ENCODE measurements at places on chromosomes 12 and 14. TPM values are rescaled to one million over a fixed set of nuclear protein-coding genes. Genes with fewer than 3 reads are reported as not detected.

DNA sequence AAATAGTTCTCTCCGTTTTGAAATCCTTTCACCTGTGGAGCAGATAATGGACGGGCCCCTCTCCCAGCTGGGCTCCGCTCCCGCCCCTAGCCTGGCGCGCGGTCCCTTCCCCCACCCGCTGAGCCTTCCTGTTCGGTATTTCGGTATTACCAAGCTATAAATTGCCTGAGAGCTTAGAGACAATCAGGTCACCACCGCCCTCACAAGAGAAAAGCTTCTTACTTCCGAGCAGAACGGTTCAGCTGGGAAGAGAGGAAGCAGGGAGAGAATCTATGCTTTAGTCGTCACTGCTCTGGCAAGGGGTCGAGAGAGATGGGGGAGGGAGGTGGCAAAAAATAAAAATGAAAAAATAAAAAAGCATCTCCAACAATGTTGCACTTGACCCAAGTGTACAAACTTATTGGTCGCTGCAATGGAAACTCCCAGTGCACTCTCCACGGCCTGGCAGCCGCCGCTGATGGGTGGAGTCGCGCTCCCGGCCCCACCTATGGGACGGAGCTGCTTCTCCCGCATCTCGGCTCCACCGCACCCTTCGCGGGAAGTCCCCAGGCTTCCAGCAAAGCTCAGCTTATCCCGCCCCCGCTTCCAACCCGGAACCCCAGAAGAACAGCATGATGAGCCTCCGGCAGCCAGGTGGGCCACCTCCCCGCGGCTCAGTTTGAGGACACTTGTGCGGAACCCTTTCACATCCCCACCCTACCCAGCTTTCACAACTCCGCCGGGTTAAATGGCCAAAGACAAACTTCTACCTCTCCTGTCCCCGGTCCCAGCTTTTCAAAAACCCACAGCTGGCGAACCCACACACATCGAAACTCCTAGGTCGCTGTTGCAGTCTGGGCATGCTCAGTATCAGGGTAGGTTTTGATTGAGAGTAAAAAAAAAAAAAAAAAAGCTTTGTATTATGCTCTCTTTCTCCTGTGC is 832 bp upstream of the SYT1 start:
- peak; percentile 77 for ATAC-seq

DNA sequence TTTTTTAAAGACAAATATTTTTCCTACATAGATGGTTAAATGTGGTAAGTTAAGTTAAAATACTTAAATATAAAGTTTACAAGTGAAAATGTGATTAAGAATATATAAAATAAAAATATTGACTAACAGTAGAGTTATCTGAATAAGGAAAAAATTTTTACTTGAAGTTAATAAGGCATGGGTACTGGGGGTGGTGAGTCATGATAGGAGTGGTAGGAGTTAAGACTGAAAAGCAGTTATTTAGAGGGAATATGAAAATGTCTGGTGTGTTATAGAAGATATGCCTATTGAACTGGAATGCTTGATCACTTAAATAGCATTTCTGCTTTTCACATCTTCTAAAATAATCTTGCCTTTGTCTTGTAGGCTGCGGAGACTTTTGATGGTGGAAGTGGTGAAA is 68.7 kb downstream of the CCDC91 start:
- no peak for ATAC-seq

GRCh38 chr14:35366056-35366451 is 38.5 kb downstream of the NFKBIA start:
- ATAC-seq: no peak

Gene EPYC
- not detected for total RNA-seq

Measured in gastroesophageal sphincter (tissue), 4 donors.